ENCODE measurements at places on chromosomes 4 and X. TPM values are rescaled to one million over a fixed set of nuclear protein-coding genes. Genes with fewer than 3 reads are reported as not detected.

MAGEB1 gene
- total RNA-seq, result not detected

SPANXA2 gene
- not detected for total RNA-seq

GRCh38 chr4:14807856-14808255 is 194.4 kb upstream of the CPEB2 start:
- H3K4me3 ChIP-seq, result no peak overlapping the region
- H3K4me1 ChIP-seq, result no peaks in the 10 kb centered on the region
- no peak overlapping the region for H3K27ac ChIP-seq
- no peaks in the 10 kb centered on the region for H3K36me3 ChIP-seq

- H3K27me3 ChIP-seq, result no peaks in the 10 kb centered on the region
- no peak for DNase-seq
- no peak overlapping the region for H3K4me3 ChIP-seq
- H3K27ac ChIP-seq, result no peak overlapping the region
- H3K4me1 ChIP-seq, result no peaks in the 10 kb centered on the region
Measured at GRCh38 chr4:162410854-162411253, 247.1 kb upstream of the FSTL5 start.

ZAR1 gene
- not detected for total RNA-seq

- H3K36me3 ChIP-seq, result no peaks in the 10 kb centered on the region
- H3K27me3 ChIP-seq, result peaks cover 1% of the 10 kb centered on the region
- H3K27ac ChIP-seq, result no peak overlapping the region
- H3K4me1 ChIP-seq, result no peaks in the 10 kb centered on the region
Measured at GRCh38 chrX:131544218-131544617, 344 bp downstream of the OR13H1 start.

NPY2R gene
- 3.6 TPM for total RNA-seq

GRCh38 chr4:141810038-141810711 is 173.8 kb downstream of the IL15 start:
- no peak overlapping the region for H3K4me3 ChIP-seq
- peaks cover 3% of the 10 kb centered on the region for H3K27me3 ChIP-seq
- H3K36me3 ChIP-seq, result no peaks in the 10 kb centered on the region
- H3K27ac ChIP-seq, result no peak overlapping the region

DNA sequence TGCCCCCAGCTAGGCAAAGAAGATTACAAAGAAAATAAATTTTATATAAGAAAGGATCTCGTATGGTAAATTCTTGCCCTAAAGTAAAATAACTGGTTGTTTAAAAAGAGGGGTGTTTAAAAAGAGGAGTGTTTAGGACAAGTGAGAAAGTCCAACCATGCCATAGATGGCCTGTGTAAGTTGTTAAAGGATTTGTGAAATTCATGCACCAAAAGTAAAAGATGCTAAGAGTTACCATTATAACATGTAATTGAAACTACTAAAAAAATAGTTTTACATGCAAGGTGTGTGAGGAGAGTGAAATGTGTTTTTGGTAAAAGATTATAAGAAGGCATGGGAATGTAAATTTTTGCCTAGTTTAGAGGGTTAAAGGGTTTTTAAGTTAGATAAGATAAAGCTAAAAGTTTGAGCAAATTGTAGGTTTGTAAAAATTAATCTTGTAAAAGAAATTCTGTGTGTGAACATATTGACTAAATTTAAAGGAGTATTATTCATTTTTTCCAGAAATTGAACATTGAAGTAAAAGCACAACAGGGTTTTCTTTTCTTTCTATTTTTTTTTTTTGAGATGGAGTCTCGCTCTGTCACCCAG is 20.1 kb downstream of the HTT-AS start:
- no peak overlapping the region for H3K27ac ChIP-seq
- H3K4me3 ChIP-seq, result no peak overlapping the region
- H3K4me1 ChIP-seq, result no peaks in the 10 kb centered on the region
- no peaks in the 10 kb centered on the region for H3K36me3 ChIP-seq
- peaks cover 2% of the 10 kb centered on the region for H3K27me3 ChIP-seq

- H3K4me3 ChIP-seq, result no peak overlapping the region
- no peak for DNase-seq
- no peak overlapping the region for H3K27ac ChIP-seq
- H3K36me3 ChIP-seq, result no peaks in the 10 kb centered on the region
Measured at GRCh38 chr4:148196164-148196563, 246.1 kb downstream of the NR3C2 start.

GABRG1 gene
- not detected for total RNA-seq

- H3K27me3 ChIP-seq, result peaks cover 1% of the 10 kb centered on the region
- DNase-seq, result no peak
- no peak overlapping the region for H3K27ac ChIP-seq
Measured at GRCh38 chr4:55554453-55555030, 7.8 kb upstream of the CLOCK start.

ZXDB gene
- 7.5 TPM for total RNA-seq

DNA sequence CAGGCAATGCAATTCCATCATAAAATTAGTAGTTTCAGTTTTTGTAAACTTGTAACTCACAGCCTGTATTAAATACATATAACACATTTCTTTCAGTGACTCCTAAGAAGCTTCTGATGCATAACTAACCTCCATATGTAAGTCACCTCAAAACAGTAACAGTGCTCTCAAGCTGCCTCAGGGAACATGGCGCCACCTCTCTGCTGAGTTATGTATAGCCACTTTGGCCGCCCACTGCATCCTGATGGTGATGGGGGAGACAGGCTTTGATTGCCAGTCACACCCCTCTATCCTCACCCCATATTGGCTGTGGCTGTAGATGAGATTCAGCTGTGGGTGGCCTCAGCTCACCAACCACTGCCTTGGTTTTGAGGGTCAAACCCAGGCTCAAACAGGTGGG is 54.3 kb downstream of the LRBA start:
- no peak overlapping the region for H3K4me3 ChIP-seq
- peak; percentile 15 for DNase-seq
- H3K36me3 ChIP-seq, result peaks cover 32% of the 10 kb centered on the region
- peaks cover 1% of the 10 kb centered on the region for H3K27me3 ChIP-seq
- no peak overlapping the region for H3K27ac ChIP-seq

DNA sequence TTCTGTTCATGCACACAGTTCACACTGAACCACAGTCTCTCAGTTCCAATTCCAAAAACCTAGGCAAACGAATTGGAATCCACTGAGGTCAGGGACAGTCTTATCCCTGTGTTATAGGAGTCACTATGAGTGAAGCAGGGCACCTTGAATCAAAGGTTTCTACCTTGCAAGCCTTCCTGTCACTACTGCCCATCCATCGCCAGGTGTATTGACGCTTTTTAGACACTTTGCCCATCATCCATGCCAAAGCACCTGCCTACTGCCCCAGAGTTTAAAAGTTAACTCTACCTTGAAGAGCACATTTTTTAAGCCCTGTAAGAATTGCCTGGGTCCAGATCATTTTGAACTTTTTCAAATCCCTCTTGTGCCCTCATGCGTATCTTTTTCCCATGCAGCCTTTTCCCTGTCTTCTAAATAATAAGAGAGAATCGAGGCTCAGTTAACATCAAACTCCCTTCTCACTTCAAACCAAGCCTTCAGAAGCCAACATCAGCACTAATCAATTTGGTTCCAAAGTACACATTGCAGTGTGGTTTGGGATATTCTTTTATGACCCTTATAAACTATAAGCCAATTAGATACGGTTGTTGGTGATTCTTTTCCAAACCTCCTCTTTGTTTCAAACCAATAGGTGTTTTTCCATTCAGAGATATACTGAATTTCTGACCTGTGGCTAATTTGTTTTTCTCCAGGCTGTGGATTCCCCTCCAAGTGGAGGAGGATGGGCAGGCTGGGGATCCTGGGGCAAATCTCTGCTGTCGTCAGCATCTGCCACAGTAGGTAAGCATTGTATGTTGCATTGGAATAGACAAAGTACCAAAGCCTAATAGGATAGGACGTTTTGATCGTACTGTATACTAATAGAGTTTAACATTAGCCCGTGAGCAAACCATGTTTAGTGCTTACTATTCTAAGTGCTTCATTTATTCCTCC is 23.7 kb downstream of the FAM114A1 start:
- no peaks in the 10 kb centered on the region for H3K27me3 ChIP-seq
- peaks cover 7% of the 10 kb centered on the region for H3K36me3 ChIP-seq
- no peak overlapping the region for H3K4me3 ChIP-seq

GRCh38 chrX:142637206-142637605 is 388.5 kb upstream of the SPANXN4 start:
- H3K27me3 ChIP-seq, result no peaks in the 10 kb centered on the region
- no peak overlapping the region for H3K27ac ChIP-seq
- no peaks in the 10 kb centered on the region for H3K4me1 ChIP-seq
- H3K4me3 ChIP-seq, result no peak overlapping the region

SLC7A11 gene
- total RNA-seq, result 5.1 TPM

DNA sequence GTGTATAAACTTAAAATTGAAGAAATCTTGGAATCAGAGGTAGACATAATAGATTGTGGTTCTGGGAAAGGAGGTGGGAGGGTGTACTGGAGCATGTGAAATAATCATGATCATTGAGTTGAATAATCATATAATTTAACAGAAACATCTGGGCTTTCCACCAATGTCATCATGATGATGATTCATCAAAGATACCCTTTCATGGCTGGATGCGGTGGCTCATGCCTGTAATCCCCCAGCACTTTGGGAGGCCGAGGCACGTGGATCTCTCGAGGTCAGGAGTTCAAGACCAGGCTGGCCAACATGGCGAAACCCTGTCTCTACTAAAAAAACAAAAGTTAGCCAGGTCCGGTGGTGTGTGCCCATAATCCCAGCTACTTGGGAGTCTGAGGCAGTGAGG is 6.7 kb upstream of the RUFY3 start:
- no peaks in the 10 kb centered on the region for H3K27me3 ChIP-seq
- no peak for DNase-seq
- no peaks in the 10 kb centered on the region for H3K36me3 ChIP-seq
- H3K4me3 ChIP-seq, result no peak overlapping the region
- H3K27ac ChIP-seq, result no peak overlapping the region
- peaks cover 8% of the 10 kb centered on the region for H3K4me1 ChIP-seq

SUPT20HL2 gene
- total RNA-seq, result not detected
